Activated T-helper 1 cell treated with anti-CD3 and anti-CD28 coated beads, Interleukin-12 subunit alpha, Interleukin-12 subunit beta, Interleukin-2, Interleukin-4 antibody, amounts not matched to agents 30 ng/mL and 10 ng/mL and 1 ng/mL, durations not matched to agents 14 hours and 24 hours and 36 hours (primary cell): ENCODE measurements at places on chromosomes 7 and 10. TPM values are rescaled to one million over a fixed set of nuclear protein-coding genes. Genes with fewer than 3 reads are reported as not detected.

OPN1SW gene
- not detected in 2 replicates for total RNA-seq

AQP1 gene
- total RNA-seq, result 0.12 and 0.13 TPM in 2 replicates

MUC3A gene
- not detected in 2 replicates for total RNA-seq

NFE2L3 gene
- total RNA-seq, result 80.1 TPM in 2 replicates

OR2A42 gene
- not detected in 2 replicates for total RNA-seq

SPDYE1 gene
- total RNA-seq, result not detected in 2 replicates

HOXA5 gene
- total RNA-seq, result not detected in 2 replicates

ZP3 gene
- total RNA-seq, result 4.0 and 4.2 TPM in 2 replicates

NPFFR1 gene
- not detected in 2 replicates for total RNA-seq

GRCh38 chr10:21445163-21445562 is 80.3 kb downstream of the SKIDA1 start:
- no peaks in the 10 kb centered on the region for H3K4me1 ChIP-seq
- no peaks in the 10 kb centered on the region for H3K36me3 ChIP-seq
- H3K27me3 ChIP-seq, result no peaks in the 10 kb centered on the region
- no peak overlapping the region for H3K27ac ChIP-seq
- no peak for DNase-seq

GRCh38 chr10:132877473-132877872 is 64.9 kb downstream of the CFAP46 start:
- H3K27me3 ChIP-seq, result no peaks in the 10 kb centered on the region
- H3K27ac ChIP-seq, result no peak overlapping the region
- no peak overlapping the region for H3K4me3 ChIP-seq
- DNase-seq, result no peak
- no peaks in the 10 kb centered on the region for H3K4me1 ChIP-seq
- no peaks in the 10 kb centered on the region for H3K36me3 ChIP-seq

DNA sequence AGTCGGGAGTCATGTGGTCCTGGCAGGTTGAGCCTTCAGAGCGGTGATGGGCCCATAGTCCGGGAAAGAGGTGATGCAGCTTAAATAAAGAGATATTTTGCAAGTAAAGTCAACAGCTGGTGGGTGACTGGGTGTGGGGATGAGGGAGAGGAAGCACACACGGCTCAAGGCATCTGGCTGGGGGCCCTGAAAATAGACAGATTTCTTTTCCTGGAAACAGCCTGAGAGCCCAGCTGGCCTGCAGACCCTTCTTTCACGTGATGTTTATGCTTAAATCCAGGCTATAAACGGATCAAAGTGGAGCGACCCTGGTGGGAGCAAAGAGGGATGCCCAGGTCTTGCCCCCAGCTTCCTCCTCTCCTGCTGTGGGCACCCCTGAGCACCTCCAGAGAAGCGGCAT is 149.1 kb downstream of the TEX36 start:
- H3K36me3 ChIP-seq, result no peaks in the 10 kb centered on the region
- H3K4me1 ChIP-seq, result no peaks in the 10 kb centered on the region
- no peak overlapping the region for H3K4me3 ChIP-seq
- H3K27ac ChIP-seq, result no peak overlapping the region
- H3K27me3 ChIP-seq, result peaks cover 2% of the 10 kb centered on the region
- no peak for DNase-seq

DNA sequence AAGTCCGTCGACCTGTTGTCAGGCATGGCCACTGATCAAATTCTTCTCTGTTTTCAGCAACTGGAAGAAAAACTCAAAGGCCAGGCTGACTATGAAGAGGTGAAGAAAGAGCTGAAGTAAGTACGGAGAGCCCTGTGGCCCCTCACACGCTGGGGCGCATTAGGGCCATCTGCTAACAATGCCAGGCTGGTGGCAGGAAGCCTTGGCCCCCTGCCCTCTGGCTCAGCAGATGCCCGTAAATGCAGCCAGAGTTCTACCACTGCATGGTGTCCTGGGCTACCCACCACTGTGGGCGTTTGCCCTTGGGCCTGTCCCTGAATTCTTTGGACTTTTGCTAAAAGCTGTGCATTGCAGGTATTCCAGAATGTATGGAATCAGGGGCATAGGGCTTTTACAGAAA is 96.9 kb upstream of the SH2B2 start:
- no peak for DNase-seq
- no peak overlapping the region for H3K4me3 ChIP-seq
- no peaks in the 10 kb centered on the region for H3K36me3 ChIP-seq

- no peak overlapping the region for H3K4me3 ChIP-seq
- H3K36me3 ChIP-seq, result peaks cover 11% of the 10 kb centered on the region
- DNase-seq, result no peak
- H3K4me1 ChIP-seq, result peaks cover 15% of the 10 kb centered on the region
- H3K27me3 ChIP-seq, result no peaks in the 10 kb centered on the region
These were observed 3.1 kb upstream of the PYROXD2 start for GRCh38 chr10:98417973-98418664.

DNA sequence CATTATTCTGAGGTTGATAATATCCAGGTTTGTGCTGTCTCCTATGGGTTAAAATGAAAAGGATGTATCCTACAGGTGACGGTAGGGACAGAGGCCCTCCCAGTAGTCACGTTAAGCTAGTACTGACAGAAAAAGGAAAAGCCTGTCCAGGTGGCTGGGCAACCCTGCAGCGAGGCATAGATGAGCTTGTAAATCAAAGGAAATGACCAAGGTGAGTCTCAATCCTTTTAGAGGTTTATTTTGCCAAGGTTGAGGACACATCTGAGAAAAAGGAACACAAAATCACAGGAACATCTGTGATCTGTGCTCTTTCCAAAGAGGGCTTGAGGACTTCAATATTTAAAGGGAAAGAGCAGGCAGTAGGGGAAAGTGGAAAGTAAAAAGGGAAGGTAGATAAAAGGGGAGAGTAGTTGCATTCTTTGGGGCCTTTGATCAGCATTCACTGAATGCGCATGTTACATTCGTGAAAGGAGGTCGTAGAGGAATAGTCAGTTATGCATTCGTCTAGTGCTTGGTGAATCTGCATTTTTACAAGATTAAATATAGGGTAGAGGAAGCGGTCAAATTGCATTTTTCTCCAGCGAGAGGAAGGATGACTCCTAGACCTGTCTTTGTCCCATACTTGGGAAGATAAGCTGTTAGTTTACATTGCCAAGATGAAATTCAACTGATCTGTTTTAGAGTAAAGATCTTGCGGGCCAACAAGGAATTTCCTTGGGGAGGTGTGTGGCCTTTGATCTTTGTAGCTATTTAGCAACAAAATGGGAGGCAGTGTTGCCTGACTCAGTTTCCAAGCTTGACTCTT is 884 bp upstream of the GSTO1 start:
- H3K4me3 ChIP-seq, result peak overlapping the region; percentile 96
- peak overlapping the region; percentile 96 for H3K27ac ChIP-seq
- H3K4me1 ChIP-seq, result peaks cover 44% of the 10 kb centered on the region
- H3K36me3 ChIP-seq, result peaks cover 22% of the 10 kb centered on the region
- H3K27me3 ChIP-seq, result peaks cover 8% of the 10 kb centered on the region

- no peaks in the 10 kb centered on the region for H3K36me3 ChIP-seq
- peaks cover 5% of the 10 kb centered on the region for H3K27me3 ChIP-seq
- no peak overlapping the region for H3K27ac ChIP-seq
- H3K4me3 ChIP-seq, result no peak overlapping the region
- DNase-seq, result no peak
- H3K4me1 ChIP-seq, result no peaks in the 10 kb centered on the region
These were observed 144.1 kb downstream of the NOC3L start for GRCh38 chr10:94218493-94219183.

DNA sequence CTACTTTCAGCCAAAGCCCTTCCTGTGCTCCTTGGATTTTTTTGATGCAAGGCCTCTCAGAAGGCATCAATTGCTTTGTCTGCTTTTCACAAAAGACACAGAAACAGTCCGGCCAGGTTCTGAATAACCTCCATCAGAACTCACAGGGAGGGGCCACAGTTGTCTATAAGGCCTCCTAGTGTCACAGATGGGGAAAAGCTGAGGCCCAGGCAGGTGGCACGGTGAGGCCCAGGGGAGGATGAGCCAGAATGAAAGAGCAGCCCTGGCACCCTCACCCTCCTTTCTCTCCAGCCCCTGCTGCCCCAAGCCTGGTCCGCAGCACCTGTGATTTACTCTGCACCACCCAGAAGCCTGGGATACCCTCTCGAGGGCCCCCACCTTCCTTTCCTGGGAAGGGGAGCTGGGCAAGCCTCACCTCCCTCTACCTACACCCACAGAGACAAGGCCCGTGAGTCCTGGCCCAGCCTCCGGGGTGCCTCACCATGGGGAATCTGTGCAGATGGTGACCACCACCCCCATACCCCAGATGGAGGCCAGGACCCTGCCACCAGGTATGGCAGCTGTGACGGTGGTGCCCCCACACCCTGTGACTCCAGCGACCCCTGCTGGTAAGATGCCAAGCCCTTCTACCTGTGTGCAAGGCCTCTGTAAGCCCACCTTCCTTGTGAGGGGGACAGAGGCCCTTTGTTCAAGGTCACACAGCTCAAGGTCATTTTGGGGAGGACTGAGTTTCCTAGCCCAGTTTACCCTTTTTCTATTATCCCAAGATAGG is 26.2 kb upstream of the ZNF467 start:
- H3K27ac ChIP-seq, result no peak overlapping the region
- H3K4me1 ChIP-seq, result no peaks in the 10 kb centered on the region
- H3K27me3 ChIP-seq, result no peaks in the 10 kb centered on the region
- no peak for DNase-seq
- no peaks in the 10 kb centered on the region for H3K36me3 ChIP-seq

DNA sequence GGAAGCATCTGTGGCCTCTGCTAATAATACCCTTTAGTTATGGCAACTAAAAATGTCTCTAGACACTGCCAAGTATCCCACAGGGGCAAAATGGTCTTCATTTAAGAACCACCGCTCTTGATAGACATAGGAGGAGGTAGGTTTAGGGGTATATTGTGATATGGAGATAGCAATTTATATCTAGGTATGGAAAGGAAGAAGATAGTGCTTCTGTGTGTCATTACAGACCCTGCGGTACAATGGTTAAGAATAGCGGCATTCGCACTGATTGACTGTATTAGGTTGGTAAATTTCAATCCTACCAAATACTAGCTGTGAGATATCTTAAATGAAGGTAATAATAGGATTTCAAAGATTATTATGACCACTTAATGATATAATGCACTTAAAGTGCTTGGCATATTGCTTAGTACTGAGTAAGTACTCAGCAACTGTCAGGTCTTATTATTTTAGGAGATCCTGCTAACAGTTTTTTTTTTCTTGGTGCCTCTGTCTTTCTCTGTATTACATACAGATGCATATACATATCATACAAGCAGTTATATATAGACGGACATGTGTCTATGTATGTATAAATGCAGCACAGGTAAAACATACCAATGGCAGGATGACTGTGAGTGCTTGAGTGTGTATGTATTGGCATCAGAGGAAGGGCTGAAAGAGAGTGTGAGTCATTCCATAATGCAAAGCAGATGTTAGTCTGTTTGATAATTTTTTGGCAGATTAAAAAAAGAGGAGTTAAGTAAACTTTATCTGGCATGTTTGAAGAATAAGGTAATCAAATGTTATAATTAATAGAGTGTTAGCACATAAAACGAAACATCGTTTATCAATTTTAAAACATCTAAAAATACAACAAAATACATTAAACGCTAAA is 50.0 kb upstream of the ITGB8 start:
- no peaks in the 10 kb centered on the region for H3K4me1 ChIP-seq
- DNase-seq, result no peak
- no peak overlapping the region for H3K4me3 ChIP-seq
- no peak overlapping the region for H3K27ac ChIP-seq

DNA sequence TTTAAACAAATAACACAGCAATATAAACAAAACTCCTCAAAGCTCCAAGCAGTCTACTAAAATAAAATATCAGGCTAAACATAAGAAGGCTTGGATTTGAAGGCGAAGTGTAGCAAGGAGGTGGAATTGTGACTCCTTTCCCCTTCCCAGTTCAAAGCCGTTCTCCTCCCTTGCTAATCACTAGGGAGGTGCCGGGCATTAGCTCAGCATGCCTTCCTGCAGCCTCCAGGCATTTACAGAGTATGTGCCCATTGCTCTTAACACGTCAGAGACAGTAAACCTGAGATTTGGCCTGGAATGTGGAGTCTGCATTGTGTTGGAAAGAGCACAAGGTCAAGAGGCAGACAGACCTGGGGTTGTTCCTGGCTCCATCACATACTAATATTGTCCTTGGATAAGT is 15.6 kb downstream of the CNNM1 start:
- no peak for DNase-seq
- H3K27me3 ChIP-seq, result peaks cover 8% of the 10 kb centered on the region
- no peaks in the 10 kb centered on the region for H3K36me3 ChIP-seq
- H3K27ac ChIP-seq, result no peak overlapping the region
- H3K4me3 ChIP-seq, result no peak overlapping the region

- no peaks in the 10 kb centered on the region for H3K27me3 ChIP-seq
- no peak overlapping the region for H3K4me3 ChIP-seq
- no peak overlapping the region for H3K27ac ChIP-seq
- H3K36me3 ChIP-seq, result no peaks in the 10 kb centered on the region
- no peak for DNase-seq
These were observed 119.2 kb downstream of the DPP6 start for GRCh38 chr7:154171422-154171821.

DNA sequence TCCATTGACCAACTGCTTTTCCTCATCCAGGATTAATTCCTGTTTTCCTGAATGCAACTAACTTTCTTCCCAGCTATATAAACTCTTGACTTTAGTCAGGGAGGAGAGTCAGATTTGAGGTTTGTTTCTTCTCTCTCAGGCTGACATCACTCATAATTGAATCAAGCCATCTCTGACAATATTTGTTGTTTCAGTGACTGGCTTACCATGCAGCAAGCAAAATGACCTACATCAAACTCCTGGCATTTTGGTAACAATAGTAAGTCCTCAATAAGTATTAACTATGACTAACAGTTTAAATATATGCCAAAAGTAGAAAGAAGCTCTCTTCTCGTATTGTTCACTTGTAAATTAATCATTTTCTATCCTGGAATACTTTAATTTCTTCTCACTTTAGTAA is 625.7 kb upstream of the KCND2 start:
- H3K4me3 ChIP-seq, result no peak overlapping the region
- no peaks in the 10 kb centered on the region for H3K27me3 ChIP-seq
- DNase-seq, result no peak
- no peak overlapping the region for H3K27ac ChIP-seq

DNA sequence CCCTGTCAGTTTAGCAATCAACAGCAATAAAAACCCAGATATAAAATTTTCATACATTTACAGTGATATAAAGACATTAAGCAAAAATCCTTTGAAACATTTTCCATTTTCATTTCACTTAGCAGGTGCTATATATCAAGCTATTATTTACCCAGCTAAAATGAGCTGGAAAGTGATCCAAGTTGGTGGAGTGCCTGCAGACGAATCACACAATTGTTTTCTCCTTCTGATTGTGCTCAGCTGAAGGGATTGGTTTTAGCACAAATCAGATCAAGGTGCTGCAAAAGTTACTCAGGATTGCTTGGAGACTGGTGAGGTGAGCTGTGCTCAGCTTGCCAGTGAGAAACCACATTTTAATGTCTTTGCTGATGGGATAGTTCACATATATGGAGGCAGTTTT is 138.1 kb downstream of the LRMDA start:
- no peaks in the 10 kb centered on the region for H3K4me1 ChIP-seq
- no peaks in the 10 kb centered on the region for H3K36me3 ChIP-seq
- H3K27ac ChIP-seq, result no peak overlapping the region
- no peaks in the 10 kb centered on the region for H3K27me3 ChIP-seq
- H3K4me3 ChIP-seq, result no peak overlapping the region
- no peak for DNase-seq
